ENCODE measurements at places on chromosomes 7 and 10.

GRCh38 chr10:30420766-30421165 lies 13.2 kb upstream of the MAP3K8 start:
- DNase-seq, result no peak

- no peak for DNase-seq
Measured at GRCh38 chr10:88848499-88848898, 3.1 kb downstream of the ANKRD22 start.

- no peak for DNase-seq
Measured at GRCh38 chr10:60910543-60910942, 33.4 kb downstream of the RHOBTB1 start.

DNA sequence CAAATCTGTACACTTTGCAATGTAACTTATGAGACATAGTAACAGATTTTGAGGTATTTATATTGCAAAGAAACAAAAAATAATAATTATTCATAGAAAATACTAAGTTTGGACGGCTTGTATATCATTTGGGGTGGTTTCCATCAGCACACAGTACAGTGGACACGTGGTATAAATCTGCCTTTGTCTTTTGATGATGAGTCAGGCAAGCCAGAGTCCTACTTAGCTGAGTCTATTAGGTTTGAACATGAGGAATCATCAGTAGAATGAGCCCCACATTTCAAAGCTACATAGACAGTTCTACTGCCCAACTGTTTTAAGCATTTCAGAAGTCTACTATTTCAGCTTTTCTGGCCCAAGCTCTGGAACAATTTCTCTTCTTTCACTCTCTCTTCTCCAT lies 803.2 kb downstream of the PHTF2 start:
- DNase-seq, result no peak

DNA sequence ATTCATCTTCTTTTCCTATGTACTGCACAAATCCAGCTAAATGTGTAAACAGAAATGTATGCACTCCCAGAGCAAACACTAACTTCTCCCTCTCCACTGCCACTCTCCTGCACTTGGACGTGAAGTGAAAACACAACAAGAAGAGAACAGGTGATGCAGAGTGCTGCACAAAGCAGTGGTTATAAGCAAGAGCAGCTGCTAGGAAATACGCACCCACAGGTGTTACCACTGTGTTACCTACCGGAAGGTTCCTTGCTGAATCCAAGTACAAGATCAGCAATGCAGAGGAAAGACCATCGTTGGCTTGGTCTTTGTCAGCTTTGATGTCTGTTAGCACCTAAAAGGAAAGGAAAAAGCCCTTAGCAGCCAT lies 54.6 kb upstream of the NCAPG2 start:
- DNase-seq, result no peak

- no peak for DNase-seq
Measured at GRCh38 chr7:117505238-117505637, 25.4 kb downstream of the CFTR start.
